Left kidney (tissue), 8 donors: ENCODE measurements at places on chromosomes 3 and 15. TPM values are rescaled to one million over a fixed set of nuclear protein-coding genes. Genes with fewer than 3 reads are reported as not detected.

The CX3CR1 gene
- polyA plus RNA-seq = 4.7 TPM

The RPSA gene
- polyA plus RNA-seq = 1,388 TPM

The BFSP2 gene
- polyA plus RNA-seq = 0.33 TPM

The DUOXA2 gene
- polyA plus RNA-seq = not detected

The DLG1 gene
- polyA plus RNA-seq = 96.9 TPM
